Suppressor macrophage (primary cell): ENCODE measurements at places on chromosomes 7 and 10.

DNA sequence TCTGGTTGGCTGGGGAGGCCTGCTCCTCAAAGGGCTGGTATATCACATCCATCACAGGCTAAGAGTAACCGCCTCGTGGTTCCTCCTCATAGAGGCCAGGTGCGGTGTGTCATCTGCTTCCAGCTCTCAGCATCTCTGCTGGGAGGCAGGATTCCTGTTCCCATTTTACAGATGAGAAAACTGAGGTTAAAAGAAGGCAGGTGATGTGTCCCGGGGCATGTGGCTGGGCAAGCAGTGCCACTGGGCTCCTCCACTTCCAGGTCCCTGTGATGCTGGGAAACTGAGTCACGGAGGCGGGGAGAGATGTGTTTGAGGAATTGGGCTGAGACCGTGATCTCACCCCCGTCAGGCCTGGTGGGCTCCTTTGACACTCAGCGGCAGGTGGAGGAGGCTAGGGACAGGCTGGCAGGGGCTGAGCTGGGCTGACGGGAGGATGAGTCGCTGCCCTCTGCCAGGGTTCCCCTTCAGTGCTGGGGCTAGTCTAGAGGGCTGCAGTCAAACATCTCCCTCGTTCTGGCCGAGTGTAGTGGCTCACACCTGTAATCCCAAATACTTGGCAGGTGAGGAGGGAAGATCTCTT lies 9.4 kb downstream of the ARPC1B start:
- DNase-seq = no peak

GRCh38 chr7:50315739-50316671 lies 11.5 kb downstream of the IKZF1 start:
- no peak for DNase-seq

GRCh38 chr10:29914986-29915785 lies 144.2 kb downstream of the JCAD start:
- DNase-seq = no peak

GRCh38 chr10:51343391-51343790 lies 269.1 kb downstream of the PRKG1 start:
- no peak for DNase-seq

DNA sequence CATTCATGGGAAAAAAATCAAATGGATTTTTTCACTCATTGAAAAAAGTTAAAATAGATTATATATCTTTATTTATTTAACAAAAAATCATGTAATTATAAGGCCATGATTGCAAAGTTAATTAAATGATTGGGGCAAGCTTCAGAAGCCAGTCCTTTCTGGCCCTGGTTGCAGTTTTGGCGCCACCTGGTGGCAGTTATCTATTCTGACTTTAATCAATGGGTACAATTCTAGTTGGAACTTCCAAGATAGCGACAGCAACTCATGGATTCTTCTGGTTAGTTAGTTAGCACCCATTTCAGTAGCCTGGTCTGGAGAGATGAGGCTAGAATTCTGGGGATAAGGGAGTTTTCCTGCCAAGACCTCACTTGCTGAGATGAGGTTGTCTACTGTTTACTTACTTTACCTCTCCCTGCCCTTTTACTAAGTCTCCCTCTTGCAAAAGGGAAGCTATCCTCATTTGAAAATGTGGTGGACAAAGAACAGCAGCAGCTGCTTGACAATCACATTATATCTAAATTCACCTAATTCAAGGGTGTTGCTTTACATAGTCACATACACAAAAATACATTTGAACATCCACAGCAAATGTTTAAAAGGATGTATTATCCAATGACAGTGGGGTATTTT lies 42.3 kb downstream of the NOC3L start:
- peak; percentile 83 for DNase-seq

DNA sequence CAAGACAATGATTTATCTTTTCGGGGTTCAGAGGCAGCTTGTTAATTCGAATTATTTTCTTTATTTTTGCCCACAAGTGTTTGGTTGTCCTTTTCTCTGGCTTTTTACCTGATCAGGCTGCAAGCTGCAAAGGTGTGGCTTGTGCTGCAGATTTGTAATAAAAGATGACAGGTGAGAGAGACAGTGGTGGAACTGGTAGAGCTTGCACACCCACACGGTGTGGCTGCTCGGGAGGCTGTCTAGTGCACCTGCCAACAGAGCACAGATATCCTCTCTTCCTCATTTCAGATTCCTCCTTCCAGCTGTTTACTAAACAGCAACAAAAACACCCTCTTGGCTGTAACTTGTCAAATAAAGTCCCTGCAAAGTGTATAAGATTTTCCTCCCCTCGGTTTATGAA lies 9.2 kb downstream of the GJD4 start:
- no peak for DNase-seq

- DNase-seq = no peak
These were observed 141.8 kb upstream of the GPR22 start for GRCh38 chr7:107327986-107328569.

GRCh38 chr7:156174428-156174827 lies 362.2 kb upstream of the SHH start:
- no peak for DNase-seq

DNA sequence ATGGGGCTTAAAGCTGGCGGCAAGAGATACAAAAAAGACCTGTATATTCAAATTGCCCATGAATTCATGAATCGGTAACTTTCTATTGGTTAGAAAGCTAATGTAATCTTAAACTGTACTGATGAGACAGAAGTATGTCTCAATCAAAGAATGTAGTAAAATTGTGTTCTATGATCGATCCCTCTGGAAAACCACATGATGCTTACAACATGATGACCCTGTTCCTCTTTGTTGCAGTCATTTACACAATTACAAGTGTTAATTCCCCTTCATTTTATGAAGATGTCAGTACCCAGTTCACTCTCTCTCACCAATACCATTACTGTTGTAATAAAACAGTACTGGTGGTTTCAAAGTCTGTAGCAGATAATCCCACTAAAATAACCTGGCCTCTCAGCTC lies 10.1 kb downstream of the KIF5B start:
- DNase-seq = peak; percentile 52

DNA sequence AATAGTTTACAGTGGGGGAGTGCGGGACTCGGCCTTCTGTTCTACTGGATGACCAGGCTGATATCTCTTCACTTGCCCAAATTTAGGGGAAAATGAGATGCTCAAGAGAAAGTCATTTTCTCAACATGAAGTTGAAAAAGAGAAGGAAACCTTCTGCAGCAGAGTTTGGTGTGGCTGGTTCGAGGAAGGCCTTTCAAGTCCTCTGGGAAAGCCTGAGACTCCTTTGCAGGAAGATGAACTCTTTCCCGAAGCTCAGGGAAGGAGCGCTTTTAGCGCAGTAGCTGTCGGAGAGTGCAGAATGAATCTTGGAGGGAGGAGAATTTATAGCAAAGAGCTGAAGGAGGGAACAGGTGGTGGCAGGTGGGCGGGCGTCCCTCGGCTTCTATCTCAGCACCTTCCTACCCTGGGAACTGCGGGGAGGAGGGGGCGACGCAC lies at the start of gene ATOH7:
Gene ATOH7, minus strand, starts transcription at position 297 of the 435 bp plus-strand sequence. CDS start 436 bp downstream, outside the sequence.
- no peak for DNase-seq

DNA sequence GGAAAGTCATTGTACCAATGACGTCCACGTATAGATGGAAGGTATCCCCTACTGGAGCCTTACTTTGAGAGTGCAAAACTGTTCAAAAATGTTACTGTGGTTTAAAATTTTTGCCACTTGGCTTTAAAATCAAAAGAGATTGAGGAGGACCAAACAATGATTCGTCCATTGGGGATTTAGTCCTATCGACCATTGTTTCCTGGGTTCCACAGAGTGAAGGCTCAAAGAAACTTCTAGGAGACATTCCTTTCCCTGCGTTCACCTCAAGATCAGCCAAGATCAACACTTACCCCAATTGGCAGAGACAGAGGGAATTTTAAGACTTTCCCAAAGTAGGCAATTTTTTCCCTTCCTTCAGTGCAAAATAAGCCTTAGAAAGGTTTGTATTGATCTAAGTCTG lies 152.3 kb downstream of the NEBL start:
- no peak for DNase-seq

- DNase-seq = no peak
These were observed 79.3 kb downstream of the REEP3 start for GRCh38 chr10:63600540-63600939.

DNA sequence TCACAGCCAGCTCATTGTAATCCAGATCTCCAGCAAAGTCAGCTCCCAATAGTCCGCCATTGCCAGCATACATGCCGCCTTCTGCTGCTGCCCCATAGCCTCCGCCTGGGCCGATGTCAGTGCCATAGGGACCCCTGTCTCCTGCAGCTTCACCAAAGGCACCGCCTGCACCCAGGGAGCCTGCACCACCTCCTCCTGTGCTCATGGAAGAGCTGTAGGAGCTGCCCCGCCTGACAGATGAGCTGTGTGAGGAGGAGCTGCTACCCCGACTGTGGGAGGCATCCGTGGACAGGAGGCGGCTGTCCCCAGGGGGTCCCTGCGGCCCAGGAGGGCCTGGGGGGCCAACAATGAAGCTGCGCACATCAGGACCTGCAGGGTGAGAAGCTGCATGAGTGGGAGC lies 51.7 kb downstream of the COL17A1 start:
- no peak for DNase-seq

DNA sequence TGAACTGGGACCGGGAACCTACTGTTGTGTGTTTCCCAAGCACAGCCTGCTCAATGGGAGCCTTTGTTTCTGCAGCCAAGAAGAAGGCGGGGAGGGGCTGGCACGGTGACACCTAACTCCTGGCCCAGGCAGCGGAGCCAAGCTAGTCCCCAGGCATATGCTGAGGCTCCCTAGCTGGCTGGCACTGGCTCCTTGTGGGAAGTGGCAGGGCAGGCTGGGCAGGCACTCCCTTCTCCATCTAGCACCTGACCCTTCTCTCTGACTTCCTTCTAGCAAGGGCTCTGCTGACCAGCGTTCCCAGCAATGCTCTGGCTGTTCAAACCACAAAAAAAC lies 325.0 kb downstream of the PLXNA4 start:
- no peak for DNase-seq

DNA sequence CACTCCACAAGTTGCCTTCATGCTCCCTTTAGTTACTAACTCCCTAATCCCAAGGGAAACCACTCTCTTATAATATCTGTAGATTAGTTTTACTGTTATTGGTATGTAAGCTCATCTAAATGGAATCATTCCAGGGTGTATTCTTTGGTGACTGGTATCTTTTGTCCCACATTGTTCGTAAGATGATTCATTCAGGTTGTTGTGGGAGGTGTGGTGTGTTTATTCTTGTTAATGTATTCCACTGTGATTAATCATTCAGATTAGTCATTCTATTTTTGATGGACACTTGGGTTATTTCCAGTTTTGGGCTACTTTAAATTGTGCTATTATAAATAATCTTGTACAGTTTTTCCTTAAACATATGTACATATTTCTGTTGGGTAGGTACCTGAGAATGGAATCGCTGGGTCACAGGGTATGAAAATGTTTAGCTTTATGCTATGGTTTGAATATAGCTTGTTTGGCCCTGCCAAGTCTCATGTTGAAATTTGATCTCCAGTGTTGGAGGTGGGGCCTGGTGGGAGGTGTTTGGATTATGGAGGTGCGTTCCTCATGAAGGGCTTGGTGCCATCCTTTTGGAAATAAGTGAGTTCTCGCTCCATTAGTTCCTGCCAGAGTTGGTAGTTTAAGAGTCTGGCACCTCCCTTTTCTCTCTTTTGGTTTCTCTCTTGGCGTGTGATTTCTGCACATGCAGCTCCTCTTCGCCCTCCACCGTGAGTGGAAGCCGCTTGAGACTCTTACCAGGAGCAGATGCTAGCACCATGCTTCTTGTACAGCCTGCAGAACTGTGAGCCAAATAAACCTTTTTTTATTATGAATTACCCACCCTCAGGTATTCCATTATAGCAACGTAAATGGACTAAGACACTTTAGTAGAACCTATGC lies 13.8 kb downstream of the BTRC start:
- DNase-seq = no peak

DNA sequence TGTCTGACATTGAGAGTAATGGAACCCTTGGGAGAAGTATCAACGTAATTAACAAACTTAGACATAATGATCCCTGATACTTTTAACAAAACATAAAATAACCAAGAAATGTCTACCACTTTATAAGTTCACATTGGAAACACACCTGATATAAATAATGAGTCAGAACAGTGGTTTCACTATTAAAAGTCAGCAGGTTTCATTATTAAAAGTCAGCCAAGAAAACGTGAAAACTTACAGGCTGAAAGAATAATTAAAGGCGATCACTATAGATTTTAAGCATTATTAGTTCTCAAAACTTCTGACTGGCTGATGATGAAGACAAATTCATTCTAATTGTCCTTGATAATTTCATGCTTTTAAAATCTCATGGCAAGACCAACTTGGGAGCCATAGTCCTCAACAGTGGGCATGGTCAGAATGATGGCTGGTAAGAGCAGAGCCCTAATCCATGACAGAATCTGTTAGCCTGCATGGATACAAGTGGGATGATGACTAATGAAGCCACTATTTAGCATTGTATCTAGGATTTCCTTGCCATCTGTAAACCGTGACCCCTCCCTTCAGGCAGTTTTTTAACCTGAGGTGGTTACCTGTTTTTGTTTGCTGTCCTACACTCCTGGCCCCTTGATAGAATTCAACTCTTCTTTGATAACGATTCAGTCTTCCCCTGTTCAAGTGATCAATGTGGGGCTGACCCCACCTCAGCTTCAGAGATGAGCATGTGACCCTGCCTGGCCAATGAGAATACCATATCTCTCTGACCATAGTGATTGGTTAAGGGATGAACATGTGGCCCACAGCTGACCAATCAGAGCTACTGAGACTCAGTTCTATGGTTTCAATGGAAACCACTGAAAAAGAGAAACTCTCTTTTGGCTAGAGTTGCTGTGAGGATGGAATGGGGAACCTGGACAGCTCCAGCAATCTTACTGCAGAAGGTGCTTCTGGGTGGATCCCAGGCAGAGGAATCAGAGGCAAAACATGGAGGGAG lies 151.0 kb downstream of the PLPP4 start:
- no peak for DNase-seq
